Activated CD8-positive, alpha-beta memory T cell treated with anti-CD3 and anti-CD28 coated beads for 48 hours (primary cell): ENCODE measurements at places on chromosomes 3 and 15.

GRCh38 chr3:160384639-160385318, 14.2 kb downstream of the IFT80 start:
- no peak for DNase-seq

GRCh38 chr15:69755551-69756310, 303.1 kb downstream of the RPLP1 start:
- DNase-seq, result peak; percentile 65

DNA sequence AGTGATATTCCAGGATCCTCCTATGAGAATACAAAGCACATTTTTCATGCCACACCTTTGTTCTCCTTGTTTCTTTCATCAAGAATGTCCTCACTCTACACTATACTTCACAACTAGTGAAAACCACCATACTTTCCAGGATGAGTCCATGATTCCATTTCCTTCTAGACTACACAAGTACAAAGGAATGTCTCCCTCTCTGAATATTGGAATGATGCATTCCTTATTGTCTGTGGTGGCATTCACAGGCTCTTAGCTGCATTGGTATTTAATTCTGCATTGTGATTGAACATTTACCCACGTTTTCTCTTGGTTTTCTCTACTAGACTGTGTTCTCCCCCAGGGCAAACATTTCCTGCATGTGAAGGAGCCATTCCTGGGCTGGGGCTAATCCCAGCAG, 217.5 kb downstream of the RAP2B start:
- no peak for DNase-seq

GRCh38 chr3:12221663-12222062, 63.0 kb upstream of the TIMP4 start:
- no peak for DNase-seq

DNA sequence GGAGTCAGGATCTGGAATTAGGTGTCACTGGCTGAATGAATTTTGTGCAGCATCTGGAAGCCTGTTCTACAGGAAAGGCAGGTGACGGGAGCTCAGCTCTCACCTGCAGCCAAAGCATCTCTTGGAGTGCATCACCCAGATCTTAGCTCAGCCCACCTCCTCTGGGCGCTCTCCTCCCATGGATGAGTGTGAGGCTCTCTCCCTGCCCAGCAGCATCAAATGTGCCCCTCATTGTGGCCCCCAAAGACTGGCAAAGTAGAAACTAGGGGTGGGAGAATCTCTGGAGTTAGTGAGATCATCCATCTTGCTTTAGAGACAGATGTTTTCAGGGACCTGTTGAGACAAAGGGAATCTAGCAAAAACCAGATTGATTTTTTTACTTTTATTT, 68.7 kb downstream of the SENP2 start:
- no peak for DNase-seq

DNA sequence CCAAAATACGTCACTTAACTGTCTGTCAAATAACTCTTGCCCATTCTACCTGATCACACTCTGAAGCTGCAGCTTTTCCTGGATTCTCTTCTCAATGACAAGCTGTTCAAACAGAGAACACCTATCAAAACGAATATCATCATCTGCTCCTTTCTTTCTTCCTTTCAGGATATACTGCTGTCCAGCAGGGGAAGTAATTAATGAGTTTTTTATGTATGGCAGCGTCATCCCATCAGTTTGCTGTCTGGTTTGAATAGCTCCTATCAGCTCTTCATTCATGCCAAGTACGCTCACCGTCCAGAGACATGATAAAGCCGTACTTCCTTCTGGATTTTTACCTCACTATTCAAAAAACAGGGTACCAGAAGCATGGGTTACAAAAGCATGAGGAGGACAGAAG, at the start of gene CHRM5:
TSS of gene CHRM5 (plus strand) at position 274 of the 400 bp plus-strand sequence. CDS start 94,221 bp downstream, outside the sequence.
- no peak for DNase-seq

DNA sequence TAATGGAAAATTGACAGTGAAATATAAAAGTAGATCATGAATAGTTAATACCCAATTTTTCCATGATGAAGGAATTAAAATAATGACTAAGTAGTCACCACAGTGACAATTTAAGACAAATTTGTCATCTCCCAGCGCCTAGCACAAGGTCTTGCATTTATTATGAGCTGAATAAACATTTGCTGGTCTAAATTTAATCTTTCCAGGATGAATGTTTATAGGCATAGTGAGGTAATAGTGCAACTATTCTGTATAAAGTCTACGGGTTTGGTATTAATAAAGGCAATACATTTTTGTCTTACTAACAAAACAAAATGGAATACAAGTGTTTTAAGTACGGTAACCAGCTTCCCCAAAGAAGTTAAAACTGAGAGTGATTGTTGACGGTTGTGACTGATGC, 209.3 kb downstream of the CD47 start:
- DNase-seq, result no peak

DNA sequence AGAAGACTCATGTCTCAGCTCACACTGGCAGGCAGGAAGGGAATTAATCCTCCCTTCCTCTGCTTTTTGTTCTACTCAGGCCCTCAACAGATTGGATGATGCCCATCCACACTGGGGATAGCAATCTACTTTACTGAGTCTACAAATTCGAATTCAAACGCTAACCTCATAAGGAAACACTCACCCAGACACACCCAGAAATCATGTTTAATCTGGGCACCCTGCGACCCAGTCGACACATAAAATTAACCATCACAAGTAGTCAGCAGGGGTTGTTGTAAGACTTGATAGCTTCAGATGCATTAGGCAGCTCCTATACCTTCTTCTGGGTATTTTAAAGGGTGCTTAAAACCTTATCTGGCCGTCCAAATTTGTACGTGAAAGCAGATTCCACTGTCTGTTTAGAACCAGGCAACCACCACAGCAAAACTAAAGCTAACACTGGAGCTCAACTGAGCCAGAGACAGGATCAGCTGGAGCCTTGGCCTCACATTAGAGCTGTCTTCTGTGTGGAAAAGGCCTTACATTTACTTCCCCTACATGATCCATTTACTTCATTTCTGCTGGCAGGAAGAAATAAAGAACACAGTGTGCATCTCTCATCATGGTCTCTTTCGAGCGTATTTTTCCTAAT, 407.3 kb upstream of the PPP2R3A start:
- DNase-seq, result no peak

DNA sequence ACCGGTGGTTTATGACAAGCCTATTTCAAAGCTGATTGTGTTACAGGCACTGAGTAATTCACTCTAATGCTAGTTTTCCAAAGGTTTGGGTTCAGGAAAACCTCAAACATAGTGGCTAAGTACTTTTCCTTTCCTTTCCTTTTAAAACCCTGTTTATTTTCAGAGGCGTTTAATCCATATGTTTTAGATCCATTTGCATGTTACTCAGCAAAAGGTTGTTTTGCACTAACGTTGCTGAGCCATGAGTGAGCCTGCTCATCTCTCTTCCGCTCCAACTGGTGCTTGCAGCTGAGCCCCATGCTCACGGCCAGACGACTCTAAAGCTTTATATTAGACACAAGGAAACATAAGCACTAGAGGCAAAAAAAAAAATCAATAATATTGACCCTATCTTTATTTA, 9.4 kb downstream of the CEMIP start:
- no peak for DNase-seq

DNA sequence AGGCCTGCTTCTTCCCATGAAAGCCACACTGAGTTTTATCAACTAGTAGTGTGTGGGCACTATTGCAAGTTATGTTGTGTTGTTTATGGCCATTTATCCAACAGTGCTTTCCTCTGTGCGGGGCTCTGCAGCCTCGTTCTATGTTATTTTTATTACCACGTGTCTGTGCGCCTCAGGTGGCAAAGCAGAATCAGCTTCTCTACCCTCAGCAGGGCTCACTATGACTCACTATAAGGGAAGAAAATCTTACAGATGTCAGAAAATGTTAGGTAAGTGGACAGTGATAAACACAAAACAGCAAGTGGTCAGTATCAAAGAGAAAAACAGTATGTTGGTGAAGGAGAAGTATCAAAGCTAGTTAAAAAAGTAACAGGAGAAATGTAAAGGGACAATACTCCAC, 61.4 kb downstream of the MOBP start:
- DNase-seq, result no peak

DNA sequence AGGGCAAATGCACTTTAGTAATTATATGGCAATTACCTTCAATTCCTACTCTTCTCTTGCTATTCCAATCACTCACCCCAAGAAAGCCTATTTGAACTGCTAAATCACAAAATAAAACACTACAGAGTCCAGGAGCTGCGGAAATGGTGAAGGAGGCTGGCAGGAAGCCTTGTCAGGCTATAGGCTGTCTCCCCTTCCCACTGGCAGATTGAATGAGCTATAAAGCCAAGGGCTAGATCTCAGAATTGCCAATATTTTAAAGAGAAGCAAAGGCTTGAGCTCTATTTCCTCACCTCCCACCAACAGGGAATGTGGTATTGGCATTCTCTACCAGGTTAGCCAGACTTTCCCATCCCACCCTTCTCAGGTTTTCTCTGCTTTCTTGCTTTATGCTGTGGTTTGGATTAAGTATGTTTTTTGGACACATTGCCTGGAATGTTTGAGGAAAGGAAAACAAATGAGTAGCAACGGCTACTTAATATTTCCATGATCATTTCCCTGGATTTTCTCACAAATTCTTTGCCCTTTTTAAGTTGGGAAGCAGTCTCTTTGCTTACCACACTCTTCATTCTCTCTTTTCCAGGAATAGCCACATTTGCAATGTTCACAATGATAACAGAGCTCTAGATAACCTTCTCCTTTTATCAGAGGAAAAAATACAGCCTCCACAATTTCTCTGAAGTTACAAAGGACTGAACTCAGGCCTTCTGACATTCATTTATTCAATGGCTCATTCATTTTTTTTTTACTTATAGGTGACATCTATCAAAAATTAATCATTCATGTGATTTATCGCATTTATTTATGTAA, 1125.4 kb downstream of the ROBO1 start:
- no peak for DNase-seq

DNA sequence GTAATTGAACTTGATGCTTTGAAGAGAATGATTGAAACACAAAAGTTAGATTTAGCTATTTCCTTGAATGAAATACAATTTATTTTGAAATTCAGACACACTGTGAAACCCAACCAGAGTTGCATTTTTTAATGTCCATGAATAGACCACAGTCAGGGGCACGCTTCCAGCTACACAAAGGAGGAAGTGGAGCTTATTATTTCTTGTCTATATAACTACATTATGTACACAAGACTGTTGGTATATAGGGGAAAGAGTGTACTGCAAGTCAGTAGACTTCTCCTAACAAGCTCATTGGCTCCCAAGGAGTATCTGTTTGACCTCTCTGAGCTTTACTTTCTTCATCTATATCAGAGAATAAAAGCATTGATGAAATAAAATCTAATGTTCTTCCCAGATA, 326.2 kb downstream of the RYR3 start:
- DNase-seq, result no peak

DNA sequence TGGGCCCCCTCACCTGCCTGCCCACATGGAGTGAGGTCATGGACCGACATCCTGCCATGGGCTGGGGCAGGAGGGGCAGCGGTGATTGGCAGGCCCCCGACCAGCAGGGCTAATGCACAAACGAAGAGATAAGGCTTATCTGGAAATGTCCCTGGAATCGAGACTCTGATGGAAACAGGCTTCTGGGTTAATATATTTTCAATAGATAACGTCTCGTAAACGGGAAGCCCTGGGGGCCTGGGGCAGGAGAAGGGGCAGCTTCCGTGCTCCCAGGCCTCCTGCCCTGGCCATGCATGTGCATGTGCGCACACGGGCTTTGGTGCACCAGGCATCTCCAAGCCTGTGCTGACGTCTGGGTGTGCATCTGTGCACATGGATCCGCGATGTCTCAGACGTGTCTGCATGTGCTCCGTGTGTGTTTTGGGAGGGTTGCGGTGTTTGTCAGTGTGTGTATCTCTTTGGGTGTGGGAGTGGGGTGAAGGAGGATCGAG, 55.1 kb downstream of the DNAJB8 start:
- no peak for DNase-seq

DNA sequence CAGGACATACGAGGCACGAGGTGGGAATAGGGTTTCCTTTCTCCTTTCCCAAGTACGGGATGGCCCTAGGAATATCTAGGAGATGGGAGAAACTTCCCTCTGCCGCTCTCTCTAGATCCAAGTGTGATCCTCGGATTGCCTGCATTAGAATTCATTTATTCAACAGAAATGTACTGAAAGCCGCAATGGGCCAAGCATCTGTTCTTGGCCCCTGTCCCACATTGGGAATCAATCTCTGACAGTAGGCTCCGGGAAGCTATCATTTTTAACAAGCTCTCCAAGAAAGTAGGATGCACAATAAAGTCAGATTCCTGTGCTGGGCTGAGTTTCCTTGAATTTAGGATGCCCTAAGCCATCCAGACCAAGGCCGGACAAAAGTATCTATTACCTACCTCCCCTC, 37.2 kb upstream of the CA12 start:
- DNase-seq, result no peak
